Uterus (tissue), 4 donors: ENCODE measurements at places on chromosomes 2 and 18.

- no peak for DNase-seq
These were observed 4.5 kb upstream of the TTC27 start for GRCh38 chr2:32623311-32623706.

GRCh38 chr2:207332480-207333212 lies 166.9 kb upstream of the KLF7 start:
- DNase-seq: no peak

- DNase-seq: no peak
These were observed 87.8 kb upstream of the RBMS1 start for GRCh38 chr2:160581448-160581847.

DNA sequence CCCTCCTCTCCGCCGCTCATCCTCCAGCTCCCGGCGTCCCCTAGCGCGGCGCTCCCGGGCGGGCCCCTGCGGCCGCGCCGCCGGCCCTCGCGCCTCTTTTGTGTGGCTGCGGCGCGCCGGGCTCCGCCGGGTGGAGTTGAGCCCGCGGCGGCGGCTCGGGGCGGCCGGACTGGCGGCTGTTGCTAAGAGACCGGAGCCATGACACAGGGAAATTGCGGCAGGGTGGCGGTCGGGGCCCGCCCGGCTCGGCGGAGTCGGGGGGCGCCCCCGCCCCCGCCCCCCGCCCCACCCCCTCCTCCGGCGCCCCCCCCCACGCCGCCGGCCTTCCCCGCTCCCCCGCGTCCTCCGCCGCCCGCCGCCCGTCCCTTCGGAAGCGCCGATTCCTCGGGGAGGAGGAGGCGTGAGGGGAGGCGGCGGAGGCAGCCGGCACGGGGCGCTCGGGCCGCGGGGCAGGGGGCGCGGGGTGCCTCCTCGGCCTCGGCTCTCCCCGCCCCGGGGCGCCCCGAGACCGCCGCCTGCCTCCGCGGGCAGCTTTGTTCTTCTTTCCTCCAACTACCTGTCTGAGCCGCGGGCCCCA lies at the start of gene TMEM200C:
Gene TMEM200C (minus strand): TSS at position 224 of the 577 bp plus-strand sequence. CDS start 3,459 bp downstream, outside the sequence.
- DNase-seq: peak; percentile 23

- DNase-seq: no peak
These were observed 292.8 kb upstream of the LRP1B start for GRCh38 chr2:142423603-142424002.

GRCh38 chr2:40240070-40240469 lies 211.8 kb downstream of the SLC8A1 start:
- DNase-seq: peak; percentile 84

GRCh38 chr2:73852020-73852419 lies 23.3 kb downstream of the STAMBP start:
- DNase-seq: no peak

DNA sequence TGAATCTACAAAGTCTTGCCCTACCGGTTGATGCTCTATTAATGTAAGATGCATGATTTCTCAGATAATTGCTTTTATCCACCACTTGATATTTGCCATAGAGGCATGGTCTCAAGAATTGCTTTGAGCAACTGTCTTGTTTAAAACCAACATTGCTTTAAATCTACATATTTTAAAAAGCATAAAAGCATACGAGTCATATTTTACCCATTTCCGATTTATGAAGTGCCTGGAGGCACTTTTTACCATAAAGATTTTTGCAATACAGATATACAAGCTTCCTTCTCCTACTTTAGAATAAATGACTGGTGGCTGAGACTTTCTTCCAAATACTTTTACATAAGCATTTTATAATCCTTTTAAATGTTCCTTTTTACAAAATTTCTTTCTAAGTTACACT lies 517.6 kb downstream of the TXNL1 start:
- DNase-seq: no peak

DNA sequence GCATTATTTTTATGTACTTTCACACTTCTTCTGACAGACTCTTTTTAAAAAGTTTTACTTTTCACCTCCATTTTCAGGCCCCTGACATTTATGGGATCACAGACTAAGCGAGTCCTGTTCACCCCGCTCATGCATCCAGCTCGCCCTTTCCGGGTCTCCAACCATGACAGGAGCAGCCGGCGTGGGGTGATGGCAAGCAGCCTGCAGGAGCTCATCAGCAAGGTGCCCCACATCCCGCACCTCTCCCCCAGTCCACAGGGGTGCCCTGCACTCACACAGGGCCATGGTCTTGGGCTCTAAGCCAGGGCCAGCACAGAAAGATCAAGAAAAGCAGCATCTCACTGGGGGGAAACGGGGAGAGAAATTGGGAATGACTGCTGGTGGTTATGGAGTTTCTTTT lies 8.6 kb downstream of the CIDEA start:
- DNase-seq: no peak

- DNase-seq: no peak
These were observed 4.5 kb downstream of the HNMT start for GRCh38 chr2:137968477-137969417.

GRCh38 chr18:21109936-21110712 lies 1.5 kb downstream of the ROCK1 start:
- no peak for DNase-seq

DNA sequence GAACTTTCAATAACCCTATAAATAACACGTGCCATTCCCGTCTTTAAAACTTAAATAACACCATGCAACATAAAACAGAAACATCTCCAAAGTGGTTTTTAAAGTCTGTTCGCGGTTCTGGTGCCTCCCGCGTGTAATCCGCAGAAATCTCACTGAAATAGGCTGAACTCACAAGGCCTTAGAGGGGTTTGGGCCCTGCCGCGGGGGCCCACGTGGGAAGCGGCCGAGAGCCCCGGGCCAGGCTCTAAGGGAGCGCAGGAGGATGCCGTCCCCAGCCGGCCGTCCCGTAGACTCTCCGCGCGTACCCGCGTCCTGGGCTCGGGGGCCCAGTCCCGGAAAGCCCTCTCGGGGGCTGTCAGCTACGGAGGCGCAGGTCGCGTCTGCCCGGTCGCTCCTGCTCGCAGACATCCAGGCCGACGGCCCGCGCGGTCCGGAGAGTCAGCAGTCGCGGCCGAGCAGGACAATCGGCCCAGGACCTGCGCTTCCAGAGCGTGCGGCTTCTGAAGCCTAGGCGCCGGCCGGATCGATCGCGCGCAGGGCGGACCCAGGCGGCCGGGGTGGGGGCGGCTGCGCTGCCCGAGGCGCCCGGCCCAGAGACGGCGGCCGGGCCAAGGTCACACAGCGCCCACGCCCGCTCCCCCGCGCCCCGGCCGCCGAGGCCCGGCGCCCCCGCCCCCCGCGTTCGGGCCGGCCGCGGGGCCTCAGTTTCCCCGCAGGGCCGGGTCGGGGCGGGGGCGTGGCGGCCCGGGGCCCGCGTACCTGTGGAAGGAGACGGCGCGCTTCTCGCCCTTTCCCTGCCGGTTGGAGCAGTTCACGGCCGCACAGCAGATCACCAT lies 558 bp downstream of the THAP4 start:
- peak; percentile 41 for DNase-seq

- no peak for DNase-seq
These were observed 439.8 kb upstream of the LYPD1 start for GRCh38 chr2:133109772-133110171.

DNA sequence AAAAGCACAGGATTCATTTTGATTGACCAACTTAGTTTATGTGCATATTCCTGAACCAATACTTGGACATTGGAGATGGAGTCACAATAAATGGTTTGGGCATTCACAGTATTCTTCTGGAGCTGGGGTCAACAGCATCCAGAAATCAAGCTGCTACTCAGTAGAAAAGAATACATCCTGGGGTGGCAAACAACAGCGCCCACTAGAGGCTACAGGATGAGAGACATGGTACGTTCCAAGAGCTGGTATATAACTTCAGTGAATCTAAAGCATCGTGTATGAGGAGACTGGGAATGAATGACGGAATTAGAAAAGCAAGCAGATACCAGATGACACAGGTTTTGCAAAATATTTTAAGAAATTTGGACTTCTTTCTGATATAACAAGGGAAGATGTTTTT lies 142.9 kb upstream of the FIGN start:
- no peak for DNase-seq

DNA sequence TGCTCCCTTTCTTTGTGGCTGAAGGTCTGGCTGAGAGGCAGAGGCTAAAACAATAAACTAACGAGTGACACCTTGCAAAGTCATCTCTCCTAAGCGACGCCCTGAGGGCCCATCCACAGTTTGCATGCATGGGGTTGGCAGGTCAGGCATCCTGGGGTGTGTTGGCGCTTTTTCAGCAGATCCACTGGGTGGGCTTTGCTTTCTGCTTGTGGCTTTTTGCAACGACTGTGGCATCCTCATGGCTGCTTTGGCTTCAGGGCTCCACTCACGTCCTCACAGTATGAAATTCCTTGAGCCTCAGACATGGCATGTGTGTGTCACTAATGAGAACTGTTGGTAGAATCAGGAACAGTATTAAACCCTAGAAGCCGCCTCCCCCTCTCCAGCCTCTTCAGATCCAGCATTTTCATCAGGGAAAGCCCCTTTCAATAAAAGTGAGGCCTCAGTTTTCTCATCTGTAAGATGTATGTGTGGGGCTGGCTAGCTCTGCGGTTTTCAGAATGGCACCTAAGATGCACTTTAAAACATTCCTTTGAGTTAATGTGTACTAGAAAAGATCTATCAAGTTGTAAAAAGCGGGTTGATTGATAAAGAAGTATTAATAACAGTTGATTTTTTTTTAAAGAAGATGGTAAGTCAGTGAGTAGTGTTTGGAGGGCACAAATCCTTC lies 72.5 kb downstream of the SH3BP4 start:
- no peak for DNase-seq

GRCh38 chr18:75533950-75534349 lies 106.4 kb upstream of the SMIM21 start:
- DNase-seq: no peak

- DNase-seq: no peak
These were observed 34.8 kb downstream of the TET3 start for GRCh38 chr2:74019516-74019915.

DNA sequence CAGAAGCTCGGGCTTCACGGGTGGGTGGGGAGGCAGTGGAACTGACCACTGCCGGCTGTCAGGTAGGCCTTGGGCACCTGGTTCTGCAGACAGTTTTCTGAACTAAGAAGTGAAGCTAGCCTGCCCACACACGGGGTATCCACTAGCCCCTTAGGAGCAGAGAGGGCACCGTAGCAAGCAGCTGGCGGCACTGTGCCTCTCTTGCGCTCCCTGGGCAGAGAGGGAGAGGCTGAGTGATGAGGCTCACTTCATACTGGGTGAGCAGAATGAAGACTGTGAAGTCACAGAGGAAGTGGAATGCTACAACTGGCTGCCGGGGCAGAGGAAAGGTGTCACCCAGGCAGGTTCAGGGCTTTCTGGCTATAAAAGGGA lies 753 bp downstream of the ITPRIPL1 start:
- DNase-seq: no peak

DNA sequence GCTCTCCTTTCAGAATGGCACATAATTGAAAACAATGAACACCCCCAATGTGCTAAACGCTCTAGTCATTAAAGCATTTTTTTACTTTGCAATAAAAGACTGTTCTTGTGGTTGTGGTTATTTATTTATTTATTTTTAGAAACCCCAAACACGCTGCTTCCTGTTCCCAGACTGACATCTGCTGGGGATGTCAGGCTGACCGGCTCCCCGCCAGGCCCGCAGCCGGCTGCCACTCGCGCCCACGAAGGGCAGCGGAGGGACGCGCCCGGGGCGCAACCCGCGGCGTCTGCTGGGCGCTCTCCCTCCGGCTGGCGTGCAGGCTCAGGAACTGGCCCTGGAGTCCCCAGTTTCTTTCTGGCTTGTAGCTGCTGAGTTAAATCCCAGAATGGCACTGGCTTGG lies 83.1 kb upstream of the SP3 start:
- DNase-seq: no peak

DNA sequence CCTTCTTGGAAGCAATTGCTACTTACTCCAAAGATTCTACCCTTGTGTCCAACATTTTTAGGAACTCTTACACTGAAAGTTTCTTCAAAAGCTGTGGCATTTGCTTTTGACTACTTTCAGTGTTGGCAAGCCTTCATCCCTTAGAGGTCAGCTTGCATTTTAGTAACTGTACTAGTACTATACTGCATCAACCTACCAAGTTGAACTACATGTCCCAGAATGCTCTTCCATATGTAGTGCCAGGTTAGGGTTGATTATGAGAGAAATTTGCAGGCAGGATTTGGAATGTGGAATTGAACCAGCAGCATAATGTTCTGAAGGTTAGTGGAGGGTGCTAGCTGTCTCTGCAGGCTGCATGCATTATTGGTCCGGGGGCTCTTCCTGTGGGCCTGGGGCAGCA lies 218.3 kb upstream of the FBXO11 start:
- DNase-seq: no peak

DNA sequence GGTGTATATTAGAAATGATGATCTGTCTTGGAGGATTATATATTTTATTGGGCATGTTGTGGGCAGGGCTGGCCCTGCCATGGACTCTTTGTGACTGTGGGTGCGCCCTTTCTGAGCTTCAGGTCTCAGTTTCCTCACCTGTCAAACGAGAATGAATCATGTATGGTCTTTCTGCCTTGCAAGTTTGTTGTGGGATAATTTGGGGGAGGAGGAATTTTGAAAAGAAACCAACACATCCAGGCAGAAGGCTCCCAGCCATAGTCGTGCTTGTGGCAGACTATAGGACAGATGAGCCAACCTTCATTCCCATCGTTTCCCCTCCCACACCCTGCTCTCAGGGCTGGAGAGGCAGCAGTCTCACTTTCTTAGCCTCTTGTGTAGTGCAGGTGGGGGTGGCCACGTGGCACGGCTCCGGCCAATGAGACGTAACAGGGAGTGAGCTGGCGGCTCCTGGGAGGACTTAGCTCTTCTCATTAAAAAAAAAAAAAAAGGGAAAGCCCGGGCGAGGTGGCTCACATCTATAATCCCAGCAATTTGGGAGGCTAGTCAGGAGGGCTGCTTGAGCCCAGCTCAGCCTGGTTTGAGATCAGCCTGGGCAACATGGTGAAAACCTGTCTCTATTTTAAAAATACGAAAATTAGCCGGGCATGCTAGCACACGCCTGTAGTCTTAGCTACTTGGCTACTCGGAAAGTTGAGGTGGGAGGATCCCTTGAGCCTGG lies 63.1 kb downstream of the RHOB start:
- peak; percentile 69 for DNase-seq

DNA sequence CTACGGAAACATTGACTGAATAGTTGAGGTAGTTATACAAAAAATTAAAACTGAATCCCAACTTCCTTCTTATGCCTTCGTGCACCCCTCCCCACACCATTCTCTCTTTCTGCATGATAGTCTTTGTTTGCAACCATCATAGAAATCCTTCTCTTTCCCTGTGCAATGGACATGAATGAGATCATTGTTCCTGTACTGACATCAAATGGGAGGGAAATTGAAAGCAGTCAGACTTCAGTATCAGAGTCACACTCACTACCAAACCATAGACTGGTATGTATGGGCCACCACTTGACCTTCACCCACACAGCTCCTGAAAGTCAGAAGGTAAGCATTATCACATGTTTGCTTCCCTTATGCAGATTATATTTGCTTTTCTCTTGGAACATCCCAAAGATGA lies 782.8 kb downstream of the BCL11A start:
- no peak for DNase-seq
